ENCODE measurements at places on chromosomes 4 and X.

DNA sequence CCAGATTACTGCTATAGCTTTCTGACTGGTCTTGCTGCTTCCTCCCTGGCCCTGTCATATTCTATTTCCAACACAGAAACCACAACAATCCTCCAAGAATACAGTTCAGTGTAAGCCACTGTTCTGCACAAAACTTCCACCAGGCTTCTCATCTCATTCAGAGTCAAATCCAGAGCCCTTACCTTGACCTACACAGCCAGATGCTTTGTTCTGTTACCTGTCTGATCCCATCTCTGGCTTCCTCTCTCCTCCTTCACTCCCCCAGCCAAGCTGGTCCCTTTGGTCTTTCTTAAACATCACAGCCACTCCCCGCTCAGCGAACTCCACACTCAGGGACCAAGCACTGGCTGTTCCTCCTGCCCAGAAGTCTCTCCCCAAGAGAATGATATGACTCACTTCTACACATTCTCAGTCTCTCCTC lies 84.8 kb upstream of the BMP2K start:
- no peak for DNase-seq

GRCh38 chr4:1011022-1011665 lies at the start of gene FGFRL1:
Gene FGFRL1 (plus strand): TSS chr4:1011626. CDS start chr4:1012486, 860 bp downstream.
- peak; percentile 89 for DNase-seq

DNA sequence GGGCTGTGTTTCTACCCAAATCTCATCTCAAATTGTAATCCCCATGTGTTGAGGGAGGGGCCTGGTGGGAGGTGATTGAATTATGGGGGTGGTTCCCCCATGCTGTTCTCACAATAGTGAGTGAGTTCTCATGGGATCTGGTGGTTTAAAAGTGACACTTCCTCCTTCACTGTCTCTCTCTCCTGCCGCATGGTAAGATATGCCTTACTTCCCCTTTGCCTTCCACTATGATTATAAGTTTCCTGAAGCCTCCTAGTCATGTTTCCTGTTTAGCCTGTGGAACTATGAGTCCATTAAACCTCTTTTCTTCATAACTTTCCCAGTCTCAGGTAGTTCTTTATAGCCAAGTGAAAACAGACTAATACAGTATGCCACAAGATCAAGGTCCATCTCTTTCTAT lies 70.0 kb upstream of the MSX1 start:
- DNase-seq = no peak

DNA sequence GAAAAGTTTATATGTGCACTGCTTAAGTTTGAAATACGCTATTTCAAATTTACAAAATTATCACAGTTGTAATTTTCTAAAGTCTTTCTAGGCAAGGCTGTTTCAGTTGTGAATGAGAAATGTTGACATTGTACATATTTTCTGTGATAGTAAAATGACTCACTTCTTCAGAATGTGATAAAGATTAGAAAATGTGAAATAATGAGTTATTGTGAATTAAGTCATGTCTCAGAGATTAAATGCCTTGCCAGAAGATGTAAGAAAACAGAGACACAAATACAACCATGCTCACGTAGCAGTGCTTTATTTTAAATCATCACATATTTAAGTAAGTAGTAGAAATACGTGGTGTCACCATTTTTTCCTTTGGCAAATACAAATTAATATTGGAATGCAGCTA lies 768 bp downstream of the CLCN4 start:
- no peak for DNase-seq

GRCh38 chr4:161442921-161443320 lies 720.9 kb downstream of the FSTL5 start:
- no peak for DNase-seq

GRCh38 chrX:68175562-68175961 lies 257.7 kb downstream of the OPHN1 start:
- no peak for DNase-seq

- DNase-seq = no peak
Observed at GRCh38 chr4:78885598-78885997, 53.6 kb downstream of the PAQR3 start.

DNA sequence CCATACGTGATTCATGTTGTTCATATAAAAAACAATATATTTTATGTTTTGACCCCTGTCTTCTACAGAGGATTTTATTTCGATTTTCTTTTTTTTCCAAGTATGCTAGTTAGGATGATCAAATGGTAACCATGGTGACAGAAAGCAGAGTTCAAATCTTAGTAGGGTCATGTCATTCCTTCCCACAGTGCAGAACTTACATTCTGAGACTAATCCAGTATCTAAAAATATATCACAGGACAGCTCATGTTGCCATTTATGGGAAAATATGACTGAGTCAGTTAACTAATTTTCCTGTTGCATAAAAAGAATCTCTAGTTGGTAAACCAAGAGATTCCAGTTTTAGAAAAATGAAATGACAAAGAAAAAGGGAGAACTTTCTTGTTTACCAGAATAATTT lies 209.5 kb downstream of the PARM1 start:
- no peak for DNase-seq

DNA sequence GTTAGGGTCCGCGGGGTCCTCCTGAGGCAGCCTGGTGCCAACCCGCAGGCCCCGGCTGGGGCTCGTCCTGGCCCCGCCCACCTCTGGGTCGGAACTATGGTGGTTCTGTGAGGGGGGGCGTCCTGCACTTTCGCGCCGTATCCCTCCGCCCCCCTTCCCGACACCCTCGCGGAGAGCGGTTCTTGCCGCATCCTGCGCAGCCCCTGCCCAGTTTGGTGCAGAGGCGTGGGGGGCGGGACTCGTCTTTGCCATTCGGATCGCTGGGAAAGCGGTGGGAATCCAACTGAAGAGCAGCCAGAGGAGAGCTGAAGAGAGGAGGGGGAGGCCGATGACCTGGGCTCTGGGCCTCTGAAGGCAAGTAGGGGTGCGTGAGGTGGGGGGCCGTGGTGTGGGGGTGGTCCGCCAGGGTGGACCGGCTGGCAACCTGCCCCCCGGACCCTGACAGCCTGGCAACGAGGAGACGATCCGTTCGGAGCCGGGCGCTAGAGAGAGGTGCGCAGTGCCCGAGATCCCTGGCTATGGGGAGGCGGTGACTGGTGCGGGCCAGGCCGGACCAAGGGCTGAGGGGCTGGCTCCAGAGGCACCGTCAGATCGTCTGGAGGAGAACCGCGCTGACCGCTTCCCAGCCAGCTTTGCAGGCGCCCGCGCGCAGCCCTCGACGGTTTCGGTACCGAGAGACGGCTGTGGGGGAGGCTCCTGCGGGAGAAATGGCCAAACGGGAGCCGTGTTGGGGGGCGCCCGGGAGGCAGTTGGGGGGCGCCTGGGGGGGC lies at the start of gene GPRASP1:
TSS of gene GPRASP1 (plus strand) at position 242 of the 770 bp plus-strand sequence. CDS start 2,431 bp downstream, outside the sequence.
- no peak for DNase-seq

GRCh38 chrX:21718575-21718974 lies 39.3 kb downstream of the SMPX start:
- no peak for DNase-seq

Data from activated T-helper 2 cell treated with anti-CD3 and anti-CD28 coated beads, Interferon-gamma antibody, Interleukin-2, Interleukin-4, amounts not matched to agents 10 μg/mL and 5 μg/mL and 100 μg/mL, durations not matched to agents 14 hours and 24 hours and 36 hours (primary cell).